Fibroblast of skin of right quadriceps (primary cell): ENCODE measurements at places on chromosomes 4 and X.

GRCh38 chrX:79110731-79111130, 33.8 kb upstream of the GPR174 start:
- DNase-seq: no peak

DNA sequence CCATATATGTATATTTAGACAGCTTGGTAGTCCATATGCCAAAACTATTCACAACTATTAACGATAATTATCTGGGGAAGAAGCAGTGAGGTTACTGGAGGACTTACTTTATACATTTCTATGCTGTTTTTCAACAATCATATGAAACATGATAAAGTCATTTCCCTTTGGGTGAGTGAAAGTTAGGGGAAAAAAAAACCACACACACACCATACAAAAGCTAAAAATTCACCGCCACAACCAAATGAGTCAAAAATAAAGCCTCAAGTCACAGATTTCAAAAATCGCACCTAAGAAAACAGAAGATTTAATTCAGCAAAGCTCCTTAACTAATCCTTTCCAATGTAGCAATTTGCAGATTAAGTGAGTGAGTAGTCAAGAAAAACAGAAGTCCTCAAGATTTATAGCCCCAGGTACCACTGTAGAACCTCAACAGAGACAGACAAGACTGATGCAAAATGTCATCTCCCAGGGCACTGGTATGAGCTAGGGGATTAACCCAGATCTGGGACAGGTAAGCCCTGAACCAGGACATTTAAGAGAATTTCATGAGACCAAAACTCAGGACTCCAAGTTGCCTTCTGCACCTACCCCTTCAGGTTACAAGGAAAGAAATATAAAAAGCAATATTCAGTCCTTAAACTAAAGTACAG, 35.1 kb downstream of the SYTL4 start:
- no peak for DNase-seq

DNA sequence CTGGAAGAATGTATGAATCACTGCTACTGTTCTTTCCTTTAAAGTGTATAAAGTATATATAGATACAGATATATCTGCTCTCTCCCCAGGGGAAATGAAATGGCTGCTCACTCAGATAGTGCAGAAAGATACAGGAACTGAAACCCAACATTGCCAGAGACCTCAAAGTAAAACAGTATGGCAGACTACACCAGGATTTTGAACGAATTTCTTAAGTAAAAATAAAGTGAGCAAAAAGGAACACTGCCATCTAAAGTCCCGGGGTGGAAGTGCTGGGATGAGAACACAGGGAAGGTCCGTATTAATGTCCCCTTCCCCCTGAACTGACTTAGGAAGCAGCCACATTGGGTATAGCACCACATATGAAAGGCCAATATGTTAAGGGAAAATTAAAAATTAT, 93.4 kb downstream of the TMA16 start:
- DNase-seq: peak; percentile 29

- DNase-seq: no peak
Observed at GRCh38 chrX:86383681-86384540, 235.7 kb downstream of the DACH2 start.

GRCh38 chr4:23902222-23902804, 12.5 kb upstream of the PPARGC1A start:
- no peak for DNase-seq

DNA sequence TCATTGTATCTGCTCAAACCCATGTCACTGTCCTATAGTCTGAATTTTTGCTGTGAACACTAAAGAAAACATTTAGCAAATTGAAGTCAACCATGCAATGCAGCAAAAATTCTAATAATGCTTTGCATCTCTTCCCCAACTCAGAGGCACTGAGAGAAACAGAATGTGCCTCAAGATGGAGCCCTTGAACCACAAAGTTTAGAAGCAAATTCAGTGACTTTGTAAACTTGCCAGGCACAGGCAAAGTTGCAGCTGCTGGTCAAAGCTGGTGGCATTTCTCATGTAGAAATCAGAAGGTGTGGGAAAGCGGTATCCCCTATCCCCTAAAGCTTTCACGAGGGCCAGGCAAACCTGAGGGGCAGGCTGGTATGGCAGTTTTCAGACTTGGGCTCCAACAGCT, 121.7 kb upstream of the DIPK2B start:
- DNase-seq: peak; percentile 89

- no peak for DNase-seq
Observed at GRCh38 chrX:134369576-134369975, 90.4 kb upstream of the HPRT1 start.

DNA sequence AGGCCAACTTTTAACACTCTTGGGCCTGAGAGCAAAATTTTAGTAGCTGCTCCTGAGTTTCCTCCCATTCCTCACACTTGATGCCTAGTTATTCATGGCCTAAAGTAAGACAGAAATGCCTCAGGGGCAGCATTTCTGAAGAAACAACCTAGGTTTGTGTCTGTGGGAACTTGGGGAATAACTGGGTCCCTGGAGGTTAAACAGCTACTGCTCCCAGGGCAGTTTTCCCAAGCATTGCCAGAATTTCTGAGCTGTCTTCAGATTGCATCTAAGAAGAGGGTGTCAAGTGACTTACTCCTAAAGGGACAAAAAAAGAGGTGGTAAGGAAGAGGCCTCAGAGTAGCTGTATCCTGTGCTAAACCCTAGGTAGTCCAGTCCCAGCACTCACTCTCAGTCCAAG, 130.8 kb upstream of the ACSL4 start:
- DNase-seq: no peak
